ENCODE measurements at places on chromosomes 12 and 14. TPM values are rescaled to one million over a fixed set of nuclear protein-coding genes. Genes with fewer than 3 reads are reported as not detected.

The SLC5A8 gene
- not detected for total RNA-seq

The KRT8 gene
- total RNA-seq: 4.0 TPM

The SELPLG gene
- total RNA-seq: 14.4 TPM

The CLEC2D gene
- total RNA-seq: 7.8 TPM

The INHBC gene
- not detected for total RNA-seq

The KRT75 gene
- not detected for total RNA-seq

The CKB gene
- total RNA-seq: 709 TPM

The FAM90A1 gene
- 0.19 TPM for total RNA-seq

The ZNF140 gene
- total RNA-seq: 13.4 TPM

The CLEC2B gene
- total RNA-seq: 14.2 TPM

The SENP1 gene
- 21.4 TPM for total RNA-seq

The BICD1 gene
- total RNA-seq: 34.6 TPM

The SALL2 gene
- 6.2 TPM for total RNA-seq

The KITLG gene
- total RNA-seq: 11.8 TPM

The BORCS5 gene
- total RNA-seq: 17.9 TPM

The ANO2 gene
- 16.4 TPM for total RNA-seq

The PLEKHG7 gene
- total RNA-seq: not detected

The CLEC4D gene
- total RNA-seq: 2.7 TPM

The TWF1 gene
- 104 TPM for total RNA-seq

The JDP2 gene
- 44.2 TPM for total RNA-seq

The CIROP gene
- total RNA-seq: not detected

The PPP1R3E gene
- total RNA-seq: 9.1 TPM

The WSCD2 gene
- total RNA-seq: 17.8 TPM

The PAX9 gene
- total RNA-seq: not detected

The PTCSC3 gene
- not detected for total RNA-seq

The AQP6 gene
- 0.05 TPM for total RNA-seq

The OR4L1 gene
- total RNA-seq: not detected

The TAS2R42 gene
- not detected for total RNA-seq

The AHNAK2 gene
- 274 TPM for total RNA-seq

The SLC22A17 gene
- 30.6 TPM for total RNA-seq

The ADAM21 gene
- total RNA-seq: not detected

The SERPINA10 gene
- not detected for total RNA-seq
